ENCODE measurements at places on chromosomes 11 and 22. TPM values are rescaled to one million over a fixed set of nuclear protein-coding genes. Genes with fewer than 3 reads are reported as not detected.

GRCh38 chr11:133162227-133162626 lies 370.1 kb downstream of the OPCML start:
- DNase-seq, result no peak

The SHANK3 gene
- 0.47 TPM for polyA plus RNA-seq

The QSER1 gene
- polyA plus RNA-seq, result 16.4 TPM

GRCh38 chr22:48372390-48372789 lies 1455.3 kb downstream of the BRD1 start:
- no peak for DNase-seq

All from AG04450 (cell line).